ENCODE measurements at places on chromosomes 3 and 15.

- DNase-seq = no peak
Observed at GRCh38 chr3:70824773-70825172, 512.3 kb upstream of the MDFIC2 start.

DNA sequence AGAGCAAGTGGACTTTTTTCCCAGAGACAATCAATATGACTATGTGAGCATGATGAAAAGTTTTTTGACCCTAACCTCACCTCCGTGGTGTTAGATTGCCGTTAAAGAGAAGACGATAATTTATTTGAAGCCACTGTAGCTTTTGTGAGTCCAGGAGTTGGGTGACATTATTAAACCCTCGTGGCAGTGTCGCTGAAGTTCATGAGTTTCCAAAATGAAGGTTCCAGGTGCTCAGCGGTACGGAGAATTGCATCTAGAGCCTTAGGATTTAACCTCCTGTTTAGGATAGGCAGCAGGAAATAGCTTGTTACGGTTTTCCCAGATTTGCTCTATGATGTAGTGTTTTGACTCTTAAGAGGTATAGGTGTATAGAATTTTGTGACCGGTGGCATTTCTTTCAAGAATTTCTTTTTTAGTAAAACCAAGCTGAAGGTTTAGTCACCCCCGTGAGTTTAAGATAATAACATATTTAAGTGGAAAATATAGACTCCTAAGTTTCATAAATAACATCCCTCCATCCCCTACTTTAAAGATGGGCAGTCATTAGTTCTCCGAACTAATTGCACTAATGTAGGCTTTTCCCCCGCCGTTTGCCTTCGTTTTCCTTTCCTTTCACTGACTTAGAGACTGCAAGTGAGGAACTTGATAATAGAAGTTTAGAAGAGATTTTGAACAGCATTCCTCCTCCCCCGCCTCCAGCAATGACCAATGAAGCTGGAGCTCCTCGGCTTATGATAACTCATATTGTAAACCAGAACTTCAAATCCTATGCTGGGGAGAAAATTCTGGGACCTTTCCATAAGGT, 2.0 kb downstream of the SMC4 start:
- no peak for DNase-seq

GRCh38 chr15:61216519-61216918, 12.6 kb downstream of the RORA start:
- DNase-seq = no peak

DNA sequence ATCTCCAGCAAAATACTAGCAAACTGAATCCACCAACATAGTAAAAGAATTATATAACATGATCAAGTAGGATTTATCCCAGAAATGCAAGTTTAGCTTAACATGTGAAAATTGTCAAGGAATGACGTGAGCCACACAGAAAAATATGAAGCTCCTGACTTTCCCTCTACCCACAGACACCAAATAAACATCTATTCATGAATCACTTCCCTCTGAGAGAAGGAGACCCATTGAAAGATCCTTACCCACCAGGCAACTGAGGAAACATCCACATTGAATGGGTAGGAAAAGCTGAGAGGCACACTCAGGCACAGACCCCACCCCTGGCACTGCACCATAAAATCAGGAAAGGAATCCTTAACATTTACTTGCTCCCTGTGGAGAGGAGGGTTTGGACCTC, 102.2 kb upstream of the MANF start:
- no peak for DNase-seq

- no peak for DNase-seq
Observed at GRCh38 chr3:132245552-132246142, 71.6 kb upstream of the ACP3 start.

DNA sequence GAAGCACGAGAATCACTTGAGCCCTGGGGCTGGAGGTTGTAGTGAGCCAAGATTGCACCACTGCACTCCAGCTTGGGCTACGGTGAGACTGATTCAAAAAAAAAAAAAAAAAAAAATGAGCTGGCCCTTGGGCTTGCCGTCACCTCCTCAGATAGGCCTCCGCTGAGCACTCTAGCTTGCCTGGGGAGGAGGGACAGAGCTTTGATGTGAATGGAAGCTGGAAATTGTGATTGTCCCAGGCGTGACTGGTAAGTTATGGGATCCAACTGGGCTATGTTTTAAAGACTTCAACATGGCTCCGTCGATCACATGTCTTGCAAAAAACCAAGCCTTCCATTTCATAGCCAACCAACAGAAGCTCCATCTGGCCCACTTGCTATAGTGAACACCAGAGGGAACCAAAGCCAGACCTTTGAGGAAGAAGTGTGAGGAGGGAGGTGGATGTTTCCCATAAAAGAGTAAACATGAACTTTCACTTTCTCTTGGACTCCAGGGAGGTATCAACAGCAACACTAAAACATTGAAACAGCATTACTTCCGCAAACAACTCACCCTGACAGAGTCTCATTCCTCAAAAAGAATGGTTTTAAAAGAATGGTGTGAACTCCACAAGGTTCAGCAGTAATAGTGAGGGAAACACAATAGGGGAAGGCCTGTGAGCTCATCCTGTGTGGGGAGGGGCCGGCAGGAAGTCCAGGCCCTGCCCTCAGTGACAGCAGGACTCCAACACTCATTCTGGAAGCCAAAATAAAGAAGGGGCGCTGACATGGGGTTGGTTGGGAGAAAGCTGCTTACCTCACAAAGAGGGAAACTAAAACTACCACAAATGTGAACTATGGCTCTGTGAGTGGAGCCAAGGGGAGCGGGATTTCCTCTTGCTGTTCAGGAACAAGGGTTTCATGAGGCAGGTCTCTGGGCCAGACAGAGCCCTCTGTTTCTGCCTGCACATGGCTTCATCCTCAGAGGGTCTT, 59.2 kb upstream of the IL12A start:
- DNase-seq = no peak

DNA sequence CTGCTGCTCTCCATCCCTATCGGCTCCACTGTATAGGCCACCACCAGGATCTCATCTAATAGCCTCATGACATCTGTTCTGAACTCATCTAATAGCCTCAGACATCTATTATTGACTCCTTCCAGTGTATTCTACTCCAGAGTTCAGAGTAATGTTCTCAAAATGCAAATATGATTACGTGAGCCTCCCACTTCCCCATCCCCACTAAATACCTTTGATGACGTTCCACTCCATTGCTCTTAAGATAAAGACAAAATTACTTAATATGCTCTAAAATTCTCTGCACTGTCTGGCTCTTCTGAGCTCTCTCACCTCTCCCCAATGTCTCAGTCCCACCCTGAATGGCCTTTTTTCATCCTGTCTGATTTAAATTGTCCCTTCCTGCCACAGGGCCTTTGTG, 94.7 kb downstream of the SAMMSON start:
- DNase-seq = no peak

DNA sequence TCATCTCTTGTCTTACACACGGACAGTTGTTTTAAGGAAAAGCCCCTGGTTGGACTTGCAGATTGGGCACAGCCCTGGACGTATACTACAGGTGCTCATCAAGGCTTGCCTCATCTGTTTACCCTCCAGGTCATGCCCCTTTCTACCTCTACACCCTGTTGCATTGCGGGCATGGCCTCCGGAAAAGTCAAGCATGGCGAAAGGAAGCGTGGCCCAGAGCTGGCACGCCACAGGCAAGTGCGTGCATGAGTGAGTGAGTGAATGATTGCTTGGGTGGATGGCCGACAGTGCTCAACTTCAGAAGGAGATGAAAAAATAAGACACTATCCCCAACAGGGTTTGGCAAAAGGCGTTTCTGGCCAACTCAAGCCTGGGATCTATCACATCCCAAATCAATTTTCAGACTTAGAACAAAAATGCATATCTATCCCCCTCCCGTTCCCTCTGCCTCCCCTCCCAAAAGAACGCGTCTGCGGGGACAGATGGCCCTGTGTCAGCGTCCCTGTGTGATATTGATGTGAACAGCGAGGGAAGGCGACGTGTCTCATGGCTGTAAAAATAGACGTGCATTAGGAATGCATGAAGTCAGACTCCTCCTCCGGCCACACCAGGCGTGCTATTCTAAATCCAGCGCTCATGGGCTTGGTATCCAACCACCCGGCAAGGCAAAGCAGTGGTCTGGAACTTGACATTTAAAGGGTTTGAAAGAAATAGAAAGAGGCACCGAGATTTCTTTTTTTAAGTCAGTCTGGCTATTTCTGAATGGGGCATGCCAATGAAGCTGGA, 96.0 kb downstream of the RPLP1 start:
- no peak for DNase-seq

GRCh38 chr3:194971965-194972364, 286.3 kb downstream of the FAM43A start:
- no peak for DNase-seq

DNA sequence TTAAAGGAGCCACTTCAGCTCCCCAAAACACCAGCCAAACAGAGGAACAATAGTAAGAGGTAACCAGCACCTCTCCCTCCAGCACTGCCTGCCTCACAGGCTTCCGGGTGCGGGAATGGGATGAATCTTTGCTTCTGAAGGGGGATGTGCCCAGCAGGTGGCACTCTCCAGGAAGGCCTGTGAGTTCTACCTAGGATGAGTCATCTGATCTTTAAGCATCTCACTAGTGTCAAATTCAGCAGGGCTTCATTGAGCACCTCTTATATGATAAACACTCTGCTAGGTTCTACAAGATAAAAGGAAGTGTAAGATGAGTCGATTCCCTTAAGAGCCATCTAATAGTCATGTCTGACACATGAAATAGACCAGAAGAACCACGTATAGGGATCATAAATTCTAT, 237.4 kb upstream of the UMPS start:
- DNase-seq = no peak

DNA sequence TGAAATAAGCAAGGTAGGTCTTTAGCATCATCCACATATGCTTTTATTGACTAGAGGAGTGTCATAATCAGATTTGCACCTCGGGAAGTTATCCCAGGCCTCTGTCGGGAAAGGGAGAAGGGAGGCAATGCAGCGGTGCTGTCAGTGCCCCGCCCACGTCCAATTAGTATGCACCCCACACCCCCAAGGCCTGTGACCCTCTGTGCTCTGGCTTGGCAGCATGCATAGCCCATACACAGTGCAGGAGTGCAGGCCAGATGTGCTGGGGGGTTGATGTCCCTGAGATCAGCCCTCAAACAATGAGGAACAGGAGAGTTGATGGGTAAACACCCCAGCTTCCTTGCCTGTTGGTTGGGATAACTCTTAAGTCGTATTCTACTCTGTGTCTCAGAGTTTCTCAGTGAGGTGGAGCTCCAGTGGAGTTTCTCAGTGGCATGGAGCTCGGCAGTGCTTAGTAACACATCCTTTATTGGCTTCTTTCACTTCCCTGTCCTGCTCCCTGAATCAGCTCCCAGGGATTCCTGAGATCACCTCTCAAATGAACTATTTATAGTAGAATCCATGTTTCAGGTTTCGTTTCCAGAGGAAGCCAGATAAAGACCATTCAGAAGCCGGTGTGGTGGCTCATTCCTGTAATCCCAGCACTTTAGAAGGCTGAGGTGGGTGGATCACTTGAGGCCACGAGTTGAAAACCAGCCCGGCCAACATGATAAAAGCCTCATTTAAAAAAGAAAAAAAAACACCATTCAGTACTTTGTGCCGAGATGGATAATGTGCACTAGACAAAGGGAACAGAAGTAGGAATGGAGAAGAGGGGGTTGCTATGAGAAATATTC, 26.7 kb upstream of the NDUFB4 start:
- no peak for DNase-seq

DNA sequence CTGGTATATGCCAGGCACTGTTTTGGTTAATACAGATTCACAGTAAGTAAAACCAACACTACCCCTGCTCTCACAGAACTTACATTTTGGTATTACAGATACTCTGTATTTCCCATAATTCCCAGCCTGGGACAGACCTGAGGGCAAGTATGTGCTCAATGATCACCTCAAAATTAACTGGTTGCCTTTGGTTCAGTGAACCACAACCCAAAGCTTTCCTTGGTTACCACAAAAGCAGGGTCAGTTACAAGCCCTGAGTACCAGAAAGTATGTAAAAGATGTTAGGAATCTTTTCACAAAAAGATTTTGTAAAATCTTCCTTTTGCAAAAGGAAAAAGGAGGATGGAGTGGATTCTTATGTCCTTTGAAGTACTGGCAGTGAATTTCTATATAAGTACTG, 72.2 kb upstream of the GUCA1C start:
- no peak for DNase-seq

GRCh38 chr3:64121750-64122311, 98.5 kb upstream of the PSMD6 start:
- DNase-seq = no peak

DNA sequence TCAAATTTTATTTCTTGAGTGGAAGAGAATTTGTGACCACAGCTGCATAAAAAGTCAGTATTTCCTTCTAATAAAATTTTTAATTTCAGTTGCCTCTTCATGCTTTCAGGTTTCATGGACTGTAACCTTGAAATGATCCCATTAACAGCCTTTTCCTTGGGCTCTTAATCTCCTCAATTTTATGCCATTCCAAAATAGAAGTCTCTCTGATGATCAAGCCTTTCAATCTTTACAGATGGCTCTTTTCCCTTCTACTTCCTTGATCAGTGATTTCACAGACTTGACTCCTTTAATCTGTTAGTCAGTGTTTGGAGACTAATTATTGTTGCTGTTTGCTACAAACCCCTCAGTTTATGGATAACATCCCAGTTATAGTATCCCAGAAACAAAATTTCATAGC, 11.9 kb downstream of the TSC22D2 start:
- no peak for DNase-seq

GRCh38 chr15:96276438-96277210, 53.9 kb upstream of the NR2F2 start:
- DNase-seq = no peak

DNA sequence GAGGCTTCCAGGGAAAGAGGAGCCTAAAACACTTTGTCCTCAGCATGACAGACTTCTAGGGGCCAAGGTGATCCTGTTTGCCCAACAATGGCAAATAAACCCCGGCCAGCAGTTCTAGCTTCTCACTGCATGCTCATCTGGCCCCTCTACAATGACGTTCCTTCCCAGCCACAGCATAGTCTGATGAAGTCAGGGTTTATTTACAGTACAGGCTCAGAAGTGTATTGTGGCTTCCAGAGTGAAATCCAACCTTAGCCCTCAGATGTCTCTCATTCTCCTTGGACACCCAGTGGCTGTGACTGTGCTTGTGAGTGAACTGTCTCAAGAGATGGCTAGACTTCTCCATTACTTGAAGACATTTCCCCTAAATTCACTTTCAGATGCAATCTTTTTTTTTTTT, 40.8 kb downstream of the BFSP2 start:
- DNase-seq = no peak

GRCh38 chr3:170753421-170754310, 116.3 kb downstream of the RPL22L1 start:
- no peak for DNase-seq

DNA sequence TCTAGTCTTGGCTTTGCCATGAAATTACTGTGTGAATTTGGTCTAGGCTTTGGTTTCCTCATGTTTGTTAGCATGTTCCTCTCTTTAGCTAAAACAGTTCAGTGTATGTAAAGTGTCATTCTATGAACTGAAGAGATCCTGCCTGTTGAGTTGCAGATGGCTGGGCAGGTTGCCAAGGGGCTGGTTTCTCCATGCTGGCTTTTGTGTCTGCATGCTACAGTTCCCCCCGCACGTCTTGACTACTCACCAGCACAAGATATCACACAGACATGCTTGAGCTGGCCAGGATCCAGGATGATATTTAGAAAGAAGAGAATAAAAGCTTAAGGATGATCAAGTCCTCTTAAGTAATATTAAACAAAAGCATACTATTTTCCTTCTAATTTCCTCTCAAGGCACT, 90.2 kb downstream of the CERS3 start:
- DNase-seq = peak; percentile 14

All from stimulated activated CD4-positive, alpha-beta T cell treated with anti-CD3 and anti-CD28 coated beads, Interleukin-4, amount 100 ng/mL, for 24 hours (primary cell).